ENCODE measurements at places on chromosomes 1 and 21.

DNA sequence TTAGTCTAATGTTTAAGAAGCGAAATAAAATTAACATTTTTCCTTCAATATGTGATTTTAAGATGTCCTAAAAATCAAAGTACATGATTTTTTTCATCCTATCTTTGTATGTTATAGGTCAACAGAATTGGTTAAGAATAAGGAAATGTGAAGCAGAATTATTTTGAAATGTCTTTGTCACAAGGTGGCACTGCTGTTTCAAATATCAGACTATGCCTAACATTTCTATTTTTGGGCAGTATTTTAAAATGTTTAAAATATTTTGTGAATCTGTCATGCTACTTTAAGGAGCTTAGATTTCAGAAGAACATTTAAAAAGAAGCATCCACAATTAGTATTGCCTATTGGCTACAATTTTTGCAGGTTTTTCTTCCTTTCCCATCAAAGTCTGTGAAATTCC lies 38.7 kb downstream of the AMY1C start:
- no peak for DNase-seq

- no peak for DNase-seq
These were observed 72.6 kb downstream of the DDR2 start for GRCh38 chr1:162704673-162705424.

GRCh38 chr1:201302163-201303152 lies 19.2 kb downstream of the PKP1 start:
- DNase-seq = no peak

GRCh38 chr1:211912038-211912437 lies 81.5 kb upstream of the LPGAT1 start:
- no peak for DNase-seq

DNA sequence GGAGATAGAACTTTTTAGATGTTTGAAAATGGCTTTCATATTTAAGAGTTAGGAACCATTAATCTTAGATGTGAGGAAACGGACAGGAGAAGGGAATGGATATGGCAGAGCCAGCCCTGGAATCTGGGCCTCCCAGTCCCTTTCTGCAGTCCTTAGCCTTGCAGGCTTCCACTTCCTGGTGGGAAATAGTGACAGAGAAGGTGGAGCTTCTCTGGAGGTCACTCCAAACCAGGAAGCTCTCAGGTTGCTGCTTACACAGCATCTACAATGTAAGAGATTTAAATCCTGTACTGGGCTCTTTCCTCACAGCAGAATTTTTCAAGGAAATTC lies 2.5 kb downstream of the S100A11 start:
- DNase-seq = no peak

- DNase-seq = no peak
These were observed 47.0 kb upstream of the KDM4A start for GRCh38 chr1:43602990-43603389.

DNA sequence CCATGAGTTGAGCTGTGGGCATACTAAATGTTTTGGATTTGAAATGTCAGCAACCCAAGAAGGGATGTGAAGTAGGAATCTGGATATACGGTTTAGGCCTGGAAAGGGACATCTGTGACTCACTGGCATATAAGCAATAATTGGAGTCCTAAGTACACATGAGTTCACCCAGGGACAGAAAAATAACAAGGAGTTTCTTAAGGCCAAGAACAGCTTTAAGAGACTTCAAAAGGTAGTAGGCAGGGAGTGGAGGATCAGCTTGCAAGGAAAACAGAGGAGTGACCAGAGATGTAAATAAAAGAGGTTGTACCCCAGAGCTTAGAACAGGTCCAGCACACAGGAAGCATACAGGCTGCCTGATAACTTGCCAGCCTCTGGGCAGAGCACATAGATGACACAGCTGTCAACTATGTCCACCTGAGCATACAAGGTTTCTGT lies 28.1 kb downstream of the TMEM50B start:
- DNase-seq = no peak

DNA sequence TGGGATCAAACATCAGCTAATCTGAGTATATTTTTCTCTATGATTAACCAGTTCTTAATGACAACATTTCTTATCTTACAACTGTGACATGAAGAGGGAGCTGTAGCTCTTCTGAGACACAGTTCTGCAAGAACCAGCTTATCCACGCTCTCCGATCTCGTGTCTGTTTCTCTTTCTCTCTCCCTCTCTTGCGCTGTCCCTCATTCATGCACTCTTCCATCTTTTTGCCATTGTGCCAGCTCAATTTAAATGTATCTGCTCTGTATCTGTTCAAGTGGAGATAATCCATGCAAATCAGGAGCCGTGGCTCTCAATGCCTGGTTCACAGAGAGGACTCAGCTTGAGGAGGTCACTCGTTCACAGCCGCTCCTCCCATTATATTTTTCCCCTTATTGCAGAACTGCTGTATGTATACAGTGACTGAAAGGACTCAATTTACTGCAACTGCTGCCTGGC lies 494.7 kb upstream of the ADGRL2 start:
- DNase-seq = peak; percentile 2

DNA sequence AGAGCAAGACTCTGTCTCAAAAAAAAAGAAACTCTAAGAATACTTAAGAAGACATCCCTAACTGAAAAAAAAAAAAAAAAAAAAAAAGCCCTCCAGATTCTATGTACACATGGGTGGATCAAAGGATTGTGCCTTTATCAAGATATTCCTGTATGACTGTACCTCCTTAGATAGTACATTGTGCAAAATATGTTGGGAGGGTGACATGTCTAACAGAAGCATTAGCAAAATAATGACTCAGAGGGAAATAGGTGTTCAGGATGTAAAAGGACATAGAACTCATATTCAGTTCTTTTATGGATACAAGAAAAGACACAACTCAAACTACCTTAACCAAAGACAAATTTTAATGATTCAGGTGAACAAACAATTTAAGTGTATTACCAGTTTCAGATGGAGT lies 269.8 kb upstream of the KAZN start:
- no peak for DNase-seq

DNA sequence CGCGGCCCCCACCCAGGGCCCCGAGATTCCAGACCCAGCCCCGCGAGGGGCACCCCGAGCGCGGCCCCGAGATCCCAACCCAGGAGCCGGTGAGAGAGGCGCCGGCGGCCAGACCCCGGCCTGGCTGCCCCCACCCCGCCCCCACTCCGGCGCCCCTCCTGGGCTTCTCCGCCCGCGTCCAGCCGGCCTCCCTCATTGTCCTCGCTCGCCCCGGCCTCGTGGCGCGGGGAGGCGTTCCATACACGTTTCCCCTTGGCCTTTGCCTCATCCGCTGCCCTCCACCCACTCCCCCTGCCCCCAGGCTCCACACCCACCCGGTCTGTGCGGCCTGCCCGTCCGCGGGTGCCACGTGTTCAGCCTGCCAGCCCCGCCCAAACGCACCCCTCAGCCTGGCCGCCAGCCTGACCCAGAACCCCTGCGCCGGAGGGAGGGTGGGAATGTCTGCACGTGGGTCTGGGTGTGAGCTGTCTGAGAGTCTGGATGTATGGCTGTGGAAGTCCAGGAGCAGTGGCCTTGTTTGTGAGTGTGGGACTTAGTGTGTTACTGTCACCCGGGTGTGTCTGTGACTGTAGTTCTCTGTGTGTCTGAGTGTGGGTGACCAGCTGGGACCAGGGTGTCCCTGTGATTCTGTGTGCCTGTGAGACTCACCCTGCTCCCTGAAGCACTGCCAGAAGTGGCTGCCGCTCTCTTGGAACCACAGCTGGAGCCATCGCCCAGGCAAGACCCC lies 681 bp downstream of the B4GALT2 start:
- DNase-seq = peak; percentile 56

DNA sequence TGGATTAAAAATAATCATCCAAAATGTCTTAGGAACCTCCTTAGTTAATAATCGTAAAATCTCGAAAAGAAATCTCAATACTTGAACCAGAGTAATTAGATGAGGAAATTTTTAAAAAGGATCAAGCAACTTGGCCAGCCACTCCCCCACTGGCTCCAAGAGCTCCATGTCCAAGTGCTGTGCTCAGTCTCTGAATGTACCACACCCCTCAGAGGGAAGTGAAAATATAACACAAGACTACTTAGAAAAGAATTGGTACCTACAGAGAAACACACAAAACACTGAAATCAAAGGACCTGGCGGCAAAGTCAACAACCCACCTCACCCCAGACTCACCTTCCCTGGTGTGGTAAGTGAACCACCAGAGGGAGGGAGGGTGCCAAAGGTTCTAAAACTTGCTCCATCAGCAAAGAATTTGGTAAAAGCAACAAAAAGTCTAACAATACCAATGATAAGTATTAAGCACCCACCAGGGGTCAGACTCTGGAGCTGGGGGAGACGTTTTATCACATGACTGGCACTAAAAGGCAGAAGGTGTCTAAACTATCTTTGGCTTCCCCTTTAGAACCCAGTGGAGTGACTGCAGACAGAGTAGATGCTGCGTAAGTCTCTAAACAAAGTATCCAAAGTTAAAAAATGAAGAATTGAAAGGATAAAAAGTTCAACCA lies 14.0 kb downstream of the LBR start:
- no peak for DNase-seq

DNA sequence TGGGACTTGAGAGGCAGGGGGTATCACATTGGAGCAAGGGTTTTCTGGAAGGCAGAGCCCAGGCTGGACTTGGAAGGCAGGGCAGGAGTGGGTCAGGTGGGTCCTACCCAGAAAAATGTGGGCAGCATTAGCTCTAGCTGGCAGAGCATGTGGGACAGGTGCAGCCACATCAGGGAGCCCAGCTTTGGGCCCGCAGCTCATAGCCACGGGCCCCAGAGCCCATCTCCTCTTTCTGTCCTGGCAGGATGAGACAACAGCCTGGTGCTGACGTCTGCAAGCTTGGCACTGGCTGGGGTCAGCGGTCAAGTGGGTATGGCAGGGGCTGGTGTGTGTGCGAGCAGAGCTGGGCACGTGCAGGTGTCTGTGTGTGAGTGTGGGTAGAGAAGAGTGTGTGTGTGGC lies 154.7 kb downstream of the GRIK3 start:
- DNase-seq = no peak

Measured in nephron progenitor cell (in vitro differentiated cells).